ENCODE measurements at places on chromosomes 13 and 19. TPM values are rescaled to one million over a fixed set of nuclear protein-coding genes. Genes with fewer than 3 reads are reported as not detected.
A peak's percentile ranks its signal among the peaks of the same experiment; 100 is the strongest.

The TPTE2 gene
- not detected for total RNA-seq

The SERPINE3 gene
- not detected for total RNA-seq

The NBEA gene
- total RNA-seq: 0.26 TPM

- DNase-seq: no peak
Measured at GRCh38 chr13:80444240-80445015, 103.5 kb upstream of the SPRY2 start.

- no peak for DNase-seq
Measured at GRCh38 chr19:17536955-17537354, 18.5 kb upstream of the COLGALT1 start.

- no peak for DNase-seq
Measured at GRCh38 chr13:30805132-30805537, 69.8 kb downstream of the ALOX5AP start.

GRCh38 chr13:107289540-107289939 is 721.6 kb upstream of the ARGLU1 start:
- DNase-seq: no peak

- DNase-seq: peak; percentile 64
Measured at GRCh38 chr19:46350758-46351159, 3.9 kb downstream of the PPP5C start.

GRCh38 chr13:83452292-83452950 is 429.9 kb downstream of the SLITRK1 start:
- DNase-seq: no peak

DNA sequence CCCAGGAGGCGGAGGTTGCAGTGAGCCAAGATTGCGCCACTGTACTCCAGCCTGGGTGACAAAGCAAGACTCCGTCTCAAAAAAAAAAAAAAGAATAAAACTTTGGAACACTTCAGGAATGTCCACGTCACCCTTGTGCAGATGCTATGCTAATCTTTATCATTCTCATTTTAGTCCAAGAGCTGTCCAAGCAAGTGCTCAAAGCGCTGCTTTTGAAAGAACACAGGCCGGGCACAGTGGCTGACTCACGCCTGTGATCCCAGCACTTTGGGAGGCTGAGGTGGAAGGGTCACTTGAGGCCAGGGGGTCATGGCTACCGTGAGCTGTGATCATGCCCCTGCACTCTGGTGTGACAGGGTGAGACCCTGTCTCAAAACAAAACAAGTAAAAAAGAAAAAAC is 11.1 kb upstream of the UQCR11 start:
- DNase-seq: no peak

DNA sequence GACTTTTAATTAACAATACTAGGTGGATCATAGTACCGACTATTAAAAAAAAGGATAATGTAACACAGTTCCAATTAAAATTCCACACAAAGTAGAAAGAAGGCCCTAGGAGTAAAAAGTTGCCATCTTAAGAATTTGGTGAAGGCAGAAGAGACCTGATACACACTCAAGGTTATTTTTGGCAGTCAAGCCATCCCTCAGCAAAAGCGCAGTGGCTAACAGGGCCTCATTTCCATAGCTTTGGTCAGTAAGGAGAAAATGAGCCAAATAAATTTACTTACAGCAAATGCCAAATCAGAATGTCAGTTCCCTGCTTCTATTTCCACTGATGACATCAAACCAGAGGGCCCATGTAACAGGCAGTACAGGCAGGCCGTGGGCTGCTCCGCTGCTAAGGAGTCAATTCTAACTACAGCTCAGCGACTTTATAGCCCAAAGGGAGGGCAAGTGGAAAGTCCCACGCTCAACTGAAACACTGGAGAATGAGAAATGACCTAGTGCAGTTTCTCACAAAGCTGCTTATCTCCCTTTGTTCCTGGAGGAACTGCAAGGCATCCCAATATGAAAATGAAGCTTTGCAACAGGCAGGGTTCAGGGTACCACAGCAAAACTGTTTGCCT is 6.3 kb downstream of the ARGLU1 start:
- DNase-seq: peak; percentile 76

The MADCAM1 gene
- 0.24 TPM for total RNA-seq

The CD177 gene
- total RNA-seq: not detected

DNA sequence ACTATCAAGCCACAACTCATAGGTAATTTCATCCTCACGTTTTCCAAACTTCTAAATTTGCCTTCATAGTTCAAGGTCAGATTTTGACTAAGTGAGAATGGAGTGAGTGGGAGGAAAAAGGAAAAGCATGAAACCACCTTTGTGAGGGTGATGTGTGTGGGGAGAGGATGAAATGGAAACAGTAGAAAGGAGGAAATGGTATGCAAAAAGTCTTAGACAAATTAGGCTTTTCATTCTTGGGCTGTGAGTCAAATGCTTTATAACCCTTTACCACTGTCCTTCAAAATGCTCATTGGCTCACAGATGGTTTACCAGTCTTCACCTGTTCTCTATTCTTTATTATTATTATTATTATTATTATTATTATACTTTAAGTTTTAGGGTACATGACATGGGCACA is 127.2 kb downstream of the RAP2A start:
- no peak for DNase-seq

GRCh38 chr19:14383661-14384555 is 2.7 kb downstream of the ADGRE5 start:
- DNase-seq: peak; percentile 79

DNA sequence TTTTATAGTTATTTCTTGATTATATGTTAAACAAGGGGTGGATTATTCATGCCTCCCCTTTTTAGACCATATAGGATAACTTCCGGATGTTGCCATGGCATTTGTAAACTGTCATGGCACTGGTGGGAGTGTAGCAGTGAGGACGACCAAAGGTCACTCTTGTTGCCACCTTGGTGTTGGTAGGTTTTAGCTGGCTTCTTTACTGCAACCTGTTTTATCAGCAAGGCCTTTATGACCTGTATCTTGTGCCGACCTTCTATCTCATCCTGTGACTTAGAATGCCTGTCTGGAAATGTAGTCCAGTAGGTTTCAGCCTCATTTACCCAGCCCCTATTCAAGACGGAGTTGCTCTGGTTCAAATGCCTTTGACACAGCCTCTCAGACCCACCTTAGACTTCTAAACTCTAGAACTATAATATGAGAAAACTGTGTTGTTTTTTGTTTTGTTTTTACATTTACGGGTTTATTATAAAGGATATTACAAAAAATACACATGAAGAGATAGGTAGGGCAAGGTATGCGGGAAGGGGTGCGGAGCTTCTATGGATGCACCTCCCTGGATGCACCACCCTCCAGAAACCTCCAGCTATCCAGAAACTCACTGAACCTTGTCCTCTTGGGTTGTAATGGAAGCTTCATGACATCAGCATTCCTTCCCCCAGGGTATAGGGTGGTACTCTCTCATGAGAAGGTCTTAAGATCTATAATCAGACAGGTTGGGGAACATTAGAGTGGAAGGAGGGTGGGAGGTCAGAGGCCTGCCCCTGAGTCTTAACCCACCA is 15.8 kb upstream of the SPRYD7 start:
- no peak for DNase-seq

DNA sequence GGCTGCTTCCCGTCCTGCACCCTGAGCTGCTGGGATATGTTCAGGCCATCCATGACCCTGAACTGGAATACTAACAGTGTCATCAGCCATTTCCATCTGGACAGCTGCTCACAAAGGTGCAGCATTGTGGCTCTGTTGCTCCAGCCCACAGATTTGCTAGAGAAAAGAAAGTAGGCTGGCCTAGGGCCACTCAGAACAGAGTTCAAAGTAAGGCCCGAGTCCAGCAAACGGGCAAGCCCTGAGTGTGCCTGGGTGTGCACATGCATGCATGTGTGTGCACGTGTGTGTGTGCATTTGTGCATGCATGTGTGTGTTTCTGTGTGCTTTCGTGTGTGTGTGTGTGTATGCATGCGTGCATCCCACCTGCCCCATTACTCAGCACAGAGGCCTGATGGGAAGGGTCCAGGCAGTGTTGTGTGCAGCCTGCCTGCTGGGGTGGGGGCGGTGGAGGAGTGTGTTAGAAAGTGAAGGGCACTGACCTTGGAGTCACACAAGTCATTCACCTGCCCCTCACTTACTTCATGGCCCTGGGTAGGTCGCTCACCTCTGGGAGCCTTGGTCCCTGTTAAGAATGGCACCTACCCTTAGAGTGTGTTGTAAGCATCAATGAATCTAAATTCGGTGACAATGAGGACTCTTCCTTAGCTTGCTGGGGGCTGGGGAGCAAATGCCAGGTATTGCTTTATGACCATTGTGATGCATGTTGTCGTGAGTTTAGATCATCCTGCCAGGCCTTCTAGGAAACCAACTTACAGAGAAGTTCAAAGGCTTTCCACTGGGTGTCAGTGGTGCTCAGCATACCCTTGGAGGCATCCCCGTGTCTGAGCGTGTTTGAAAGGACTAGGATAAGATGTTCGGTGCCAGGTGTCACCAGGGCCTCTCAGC is 53.2 kb downstream of the GPR12 start:
- DNase-seq: peak; percentile 60

The STAP2 gene
- total RNA-seq: 8.1 TPM

DNA sequence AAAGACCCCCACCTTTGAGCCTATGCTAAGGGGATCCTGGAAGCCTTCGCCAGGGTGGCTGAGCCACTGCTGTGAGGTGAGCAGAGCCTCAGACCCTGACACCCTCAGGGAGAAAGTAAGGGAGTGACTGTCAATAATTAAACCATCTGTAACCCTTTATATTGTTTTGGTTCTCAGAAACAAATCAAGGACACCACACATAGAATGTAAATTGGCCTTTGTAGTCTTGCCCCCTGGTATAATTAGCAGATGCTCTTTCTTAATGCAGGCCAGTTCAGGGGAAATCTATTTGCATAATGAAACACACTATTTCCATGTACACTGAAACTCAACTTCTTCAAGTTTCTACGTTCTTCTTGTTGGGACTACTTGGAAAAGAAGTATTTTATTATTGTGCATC is 127.7 kb upstream of the EDNRB start:
- DNase-seq: no peak

DNA sequence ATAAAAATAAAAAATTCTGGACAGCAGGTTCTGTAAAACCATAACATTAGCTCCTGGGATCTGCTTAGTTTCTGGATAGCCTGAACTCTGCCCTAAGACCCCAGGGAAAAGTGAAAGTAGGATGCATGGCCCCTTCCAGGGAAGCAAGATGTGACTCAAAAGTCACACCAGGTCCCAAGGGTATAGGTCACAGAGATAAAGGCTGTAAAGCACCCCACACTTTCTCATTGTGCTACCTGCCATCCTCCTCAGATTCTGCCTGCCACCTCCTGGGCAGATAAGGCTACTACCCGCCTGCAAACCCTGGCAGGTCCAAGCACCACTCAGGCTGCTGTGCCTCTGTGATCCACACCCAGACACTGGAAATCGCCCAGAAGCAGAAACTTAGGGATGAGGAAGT is 20.6 kb downstream of the FFAR2 start:
- peak; percentile 75 for DNase-seq

GRCh38 chr13:61592489-61592888 is 176.8 kb upstream of the PCDH20 start:
- DNase-seq: no peak

GRCh38 chr13:65508338-65508737 is 1721.8 kb downstream of the PCDH9 start:
- no peak for DNase-seq

DNA sequence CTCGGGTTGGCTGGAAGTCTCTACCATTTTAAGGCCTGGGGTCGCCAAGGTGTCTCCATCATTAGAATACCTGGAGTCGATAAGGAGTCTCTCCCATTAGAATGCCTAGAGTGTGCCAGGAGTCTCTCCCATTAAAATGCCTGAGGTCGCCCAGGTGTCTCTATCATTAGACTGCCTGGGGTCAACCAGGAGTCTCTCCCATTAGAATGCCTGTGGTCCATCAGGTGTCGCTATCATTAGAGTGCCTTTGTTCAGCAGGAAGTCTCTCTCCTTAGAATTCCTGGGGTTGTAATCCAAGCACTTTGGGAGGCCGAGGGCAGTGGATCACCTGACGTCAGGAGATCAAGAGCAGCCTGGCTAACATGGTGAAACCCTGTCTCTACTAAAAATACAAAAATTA is 1533.0 kb downstream of the UQCRFS1 start:
- DNase-seq: no peak

DNA sequence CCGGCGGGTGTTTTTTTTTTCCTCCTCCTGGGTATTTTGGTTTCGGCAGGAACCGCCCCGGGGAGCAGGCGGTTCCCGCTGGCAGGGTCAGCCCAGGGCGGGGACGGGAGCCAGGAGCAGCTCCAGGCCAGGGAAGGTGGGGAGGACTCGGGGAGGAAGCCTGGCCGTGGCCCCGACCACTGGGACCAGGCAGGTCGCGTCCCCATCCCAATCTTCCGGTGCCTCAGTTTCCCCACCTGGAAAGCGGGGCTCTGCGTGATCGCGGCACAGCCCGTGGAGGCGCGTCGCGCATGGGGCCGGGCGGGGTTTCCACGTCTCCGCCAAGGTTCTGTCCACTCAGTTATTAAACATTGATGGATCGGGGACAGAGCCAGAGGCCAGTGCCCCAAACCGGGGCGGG is 34.8 kb downstream of the IL12RB1 start:
- no peak for DNase-seq

DNA sequence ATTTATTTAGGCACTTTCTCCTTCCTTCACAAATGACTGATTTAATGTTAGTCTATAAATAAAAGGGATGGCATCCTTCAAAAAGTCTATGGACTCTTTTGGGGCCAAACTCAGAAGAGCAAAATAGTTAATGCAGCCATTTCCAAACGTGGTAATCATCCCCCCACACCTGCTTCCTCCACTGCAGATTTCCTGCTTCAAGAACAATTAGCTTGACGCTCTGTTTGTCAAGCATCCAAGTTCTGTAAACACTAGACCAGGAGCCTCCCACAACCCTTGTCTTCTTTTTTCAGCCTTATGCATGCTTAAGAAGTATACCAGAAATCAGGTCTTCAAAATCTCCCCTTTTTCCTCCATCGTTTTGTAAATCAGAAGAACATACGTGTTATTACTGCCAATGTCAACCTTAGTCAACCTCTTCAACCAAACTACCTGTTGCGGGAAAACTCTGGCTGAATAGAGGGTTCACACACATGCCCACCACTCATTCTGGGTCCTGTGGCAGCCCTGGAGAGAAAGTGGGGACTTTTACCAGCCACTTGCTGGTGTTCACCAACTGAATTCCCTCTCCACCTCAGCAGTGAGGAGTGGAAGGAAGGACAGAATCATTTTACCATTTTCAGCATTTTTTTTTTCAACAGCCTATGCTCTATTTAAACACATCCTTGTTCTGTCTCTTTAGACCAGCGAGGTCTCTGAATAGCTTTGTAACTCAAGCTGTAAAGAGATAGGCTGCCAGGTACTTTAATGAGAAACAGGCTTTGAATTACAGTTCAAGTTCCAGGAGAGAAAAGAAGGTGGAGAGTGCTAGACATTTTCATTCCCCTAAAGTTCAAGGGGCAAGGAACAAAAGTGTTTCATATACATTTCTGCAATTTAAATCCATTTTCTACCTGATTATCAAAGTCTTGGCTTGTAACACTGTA is 39.1 kb downstream of the EFNB2 start:
- no peak for DNase-seq

The ZNF177 gene
- 0.64 TPM for total RNA-seq

GRCh38 chr13:107291875-107292274 is 723.9 kb upstream of the ARGLU1 start:
- no peak for DNase-seq

- DNase-seq: no peak
Measured at GRCh38 chr13:45714170-45714569, 12.1 kb downstream of the CBY2 start.

GRCh38 chr19:24166055-24166454 is 79.1 kb downstream of the ZNF254 start:
- DNase-seq: no peak
